ENCODE measurements at places on chromosomes 7 and 10.

GRCh38 chr7:28458732-28459131 is 46.4 kb downstream of the CREB5 start:
- DNase-seq = no peak

- DNase-seq = no peak
Measured at GRCh38 chr7:981793-982510, 1.0 kb upstream of the CYP2W1 start.

DNA sequence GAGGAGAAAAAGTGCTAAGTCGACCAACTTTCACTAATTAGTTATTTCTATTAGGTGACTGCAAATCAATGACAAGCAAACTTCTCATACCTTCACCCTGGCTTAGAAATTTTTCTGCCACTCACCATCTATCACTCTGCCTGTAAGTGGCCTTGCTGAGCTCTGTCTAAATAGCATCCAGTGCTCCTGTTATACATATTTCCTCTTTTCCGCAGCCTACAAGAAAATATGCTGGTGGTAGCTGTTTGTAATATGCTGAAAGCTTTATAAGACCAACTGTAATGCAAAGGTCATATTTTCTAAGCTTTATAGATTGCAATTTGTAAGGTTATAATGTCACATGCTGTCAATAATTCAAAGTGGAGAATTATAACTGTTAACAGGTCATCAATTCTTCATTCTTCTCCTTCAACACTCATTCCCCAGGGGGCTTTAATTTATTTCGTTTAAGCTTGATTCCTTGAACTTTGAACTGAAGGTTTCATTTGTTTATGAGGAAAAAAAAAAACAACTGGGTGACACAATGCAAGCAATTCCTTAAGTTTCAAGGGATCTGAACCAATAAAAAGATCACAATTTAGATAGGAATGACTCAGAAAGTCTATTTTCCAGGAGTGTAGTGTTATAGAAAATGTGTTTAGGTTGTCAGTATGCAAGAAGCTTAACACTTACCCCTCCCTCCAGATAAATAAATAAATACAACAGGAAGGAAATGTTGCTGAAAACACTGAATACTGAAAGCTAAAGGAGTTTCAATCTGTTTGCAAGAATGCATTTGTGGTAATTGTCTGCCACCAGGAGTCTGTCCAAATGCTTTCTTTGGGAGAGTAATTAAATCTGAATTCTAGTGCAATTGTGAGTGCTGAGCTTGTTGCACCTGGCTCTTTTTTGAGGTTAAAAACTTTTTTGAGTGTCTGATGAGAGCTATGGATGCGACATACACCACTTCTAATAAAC is 183.7 kb downstream of the SORCS1 start:
- DNase-seq = no peak

DNA sequence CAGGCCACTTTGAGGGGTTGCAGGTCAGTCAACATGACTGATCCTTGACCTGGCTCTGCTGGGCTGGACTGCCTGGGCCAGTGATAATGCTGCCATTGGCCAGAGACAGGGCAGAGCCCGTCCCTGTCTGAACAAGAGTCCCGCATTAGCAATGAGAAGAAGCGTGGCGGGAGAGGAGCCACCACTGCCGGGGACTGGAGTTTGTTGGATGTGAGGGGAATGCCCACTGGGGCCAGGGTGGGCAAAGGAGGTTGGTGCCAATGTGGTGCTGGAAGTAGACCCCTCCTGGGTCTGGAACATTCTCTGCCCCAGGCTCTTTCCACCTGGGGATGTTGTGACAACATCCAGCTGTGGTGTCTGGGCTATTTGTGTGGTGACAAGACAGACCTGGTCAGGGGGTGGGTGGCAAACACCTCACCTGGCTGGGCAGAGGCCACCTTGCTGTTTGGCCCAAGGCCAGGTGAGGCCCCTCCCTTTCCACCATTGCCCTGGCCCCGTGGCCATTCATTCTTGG is 7.6 kb downstream of the SAP25 start:
- no peak for DNase-seq

- no peak for DNase-seq
Measured at GRCh38 chr10:69748621-69749020, 53.1 kb upstream of the COL13A1 start.

- DNase-seq = no peak
Measured at GRCh38 chr7:26081638-26082037, 70.4 kb upstream of the NFE2L3 start.

- no peak for DNase-seq
Measured at GRCh38 chr10:52488606-52489485, 174.8 kb downstream of the DKK1 start.

DNA sequence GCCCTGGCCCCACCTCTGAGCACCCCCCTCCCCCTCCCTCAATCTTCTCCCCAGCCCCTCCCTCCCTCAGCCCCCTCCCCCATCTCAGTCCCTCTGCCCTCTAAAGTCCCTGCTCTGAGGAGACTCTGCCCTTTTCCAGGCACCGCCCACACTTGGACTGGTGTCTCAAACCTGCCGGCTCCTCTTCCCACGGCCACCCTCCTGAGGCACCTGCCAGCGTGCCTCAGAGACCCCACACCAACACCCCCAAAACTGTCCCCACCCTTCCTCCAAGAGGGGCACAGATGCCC is 34.6 kb upstream of the HSPB1 start:
- DNase-seq = no peak

GRCh38 chr10:127280446-127280845 is 84.1 kb upstream of the INSYN2A start:
- DNase-seq = no peak

Data from GM12891 (cell line).